Left ventricle myocardium inferior (tissue), 1 donor: ENCODE measurements at places on chromosomes 11 and 22.

GRCh38 chr11:118641397-118642019 lies 34.1 kb downstream of the PHLDB1 start:
- DNase-seq: no peak

GRCh38 chr11:92979176-92979575 lies 9.7 kb downstream of the MTNR1B start:
- no peak for DNase-seq

DNA sequence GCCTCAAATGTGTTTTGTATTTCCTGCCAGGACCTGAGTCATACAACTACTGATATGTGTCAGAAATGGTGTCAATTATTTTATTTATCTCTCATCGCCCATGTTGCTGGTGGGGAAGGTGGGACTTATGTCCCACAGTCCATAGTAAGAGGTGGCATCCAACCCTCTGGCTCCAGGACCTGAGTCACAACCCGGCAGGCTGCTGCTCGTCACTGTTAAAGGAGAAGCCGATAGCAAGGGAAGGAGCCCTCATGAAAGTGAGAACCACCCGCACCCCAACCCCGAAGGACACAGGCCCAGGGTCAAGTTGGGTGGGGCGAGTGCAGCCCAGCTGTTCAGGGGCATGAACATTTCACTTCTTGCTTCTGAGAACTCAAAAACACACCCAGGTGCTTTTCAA lies 33.1 kb upstream of the TP53I11 start:
- DNase-seq: no peak

GRCh38 chr11:25766332-25767015 lies 565.5 kb upstream of the ANO3 start:
- no peak for DNase-seq

DNA sequence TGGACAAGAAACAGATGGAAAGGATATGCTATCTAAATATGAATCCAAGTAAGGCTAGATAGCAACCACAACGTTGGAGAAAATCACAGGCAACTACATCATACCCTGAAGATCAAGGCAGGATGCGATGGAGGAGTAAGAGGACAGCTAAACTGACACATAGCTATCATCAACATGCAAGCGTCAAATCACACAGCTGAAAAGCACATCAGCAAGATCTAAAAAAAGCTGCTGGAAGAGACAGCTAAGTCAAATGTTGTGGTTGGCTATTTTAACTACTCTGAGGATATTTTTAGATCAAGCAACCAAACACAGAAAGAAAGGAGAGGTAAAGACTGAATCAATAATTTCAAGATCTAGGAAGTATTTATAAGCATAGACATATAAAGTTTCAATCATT lies 466.9 kb downstream of the BRD1 start:
- no peak for DNase-seq
